Left kidney (tissue), 8 donors: ENCODE measurements at places on chromosomes 12 and 14.

GRCh38 chr12:114627393-114627792, 56.6 kb downstream of the TBX3 start:
- DNase-seq, result no peak

GRCh38 chr12:116642683-116643082, 83.5 kb downstream of the MAP1LC3B2 start:
- no peak for DNase-seq

GRCh38 chr12:34406996-34407300, 384.7 kb downstream of the ALG10 start:
- DNase-seq, result no peak

GRCh38 chr12:91105807-91106206, 5.5 kb downstream of the LUM start:
- no peak for DNase-seq

DNA sequence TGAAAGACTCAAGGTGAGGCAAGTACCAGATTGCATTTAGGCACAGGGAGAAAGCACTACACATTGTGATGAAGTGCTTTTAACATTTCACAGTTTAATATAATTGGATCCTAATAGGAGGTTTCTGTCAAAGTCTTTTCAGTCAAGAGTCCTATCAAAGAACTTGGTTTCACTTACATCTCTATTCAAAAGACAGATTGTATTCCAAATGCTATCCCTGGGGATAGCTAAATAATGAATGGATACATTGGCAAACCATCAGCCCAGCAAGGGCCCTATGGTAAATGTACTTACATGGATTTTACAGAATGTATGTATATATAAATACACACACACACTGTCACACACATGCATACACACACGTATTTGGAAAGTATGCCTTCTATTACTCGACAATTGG, 655.5 kb upstream of the FLRT2 start:
- DNase-seq, result no peak

DNA sequence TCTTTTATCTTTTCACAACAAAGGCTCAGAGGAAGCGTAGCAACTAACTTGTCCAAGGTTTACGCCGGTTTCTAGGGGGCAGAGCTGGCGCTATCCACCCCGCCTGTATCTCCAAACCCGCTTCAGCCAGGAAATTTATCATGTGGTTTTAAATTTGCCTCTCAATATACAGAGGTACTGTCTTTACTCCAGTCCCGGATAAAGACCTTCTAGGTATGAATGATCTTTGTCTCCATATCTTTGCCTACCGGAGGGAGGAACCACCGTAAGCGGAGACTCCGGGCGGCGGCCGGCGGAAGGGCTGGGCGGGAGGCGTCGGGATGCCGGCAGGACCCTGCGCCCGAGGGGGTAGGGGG, 693 bp upstream of the RIMKLB start:
- peak; percentile 49 for DNase-seq
